ENCODE measurements at places on chromosomes 16 and 17.

- DNase-seq, result no peak
These were observed 205.9 kb downstream of the CBLN1 start for GRCh38 chr16:49075709-49076108.

DNA sequence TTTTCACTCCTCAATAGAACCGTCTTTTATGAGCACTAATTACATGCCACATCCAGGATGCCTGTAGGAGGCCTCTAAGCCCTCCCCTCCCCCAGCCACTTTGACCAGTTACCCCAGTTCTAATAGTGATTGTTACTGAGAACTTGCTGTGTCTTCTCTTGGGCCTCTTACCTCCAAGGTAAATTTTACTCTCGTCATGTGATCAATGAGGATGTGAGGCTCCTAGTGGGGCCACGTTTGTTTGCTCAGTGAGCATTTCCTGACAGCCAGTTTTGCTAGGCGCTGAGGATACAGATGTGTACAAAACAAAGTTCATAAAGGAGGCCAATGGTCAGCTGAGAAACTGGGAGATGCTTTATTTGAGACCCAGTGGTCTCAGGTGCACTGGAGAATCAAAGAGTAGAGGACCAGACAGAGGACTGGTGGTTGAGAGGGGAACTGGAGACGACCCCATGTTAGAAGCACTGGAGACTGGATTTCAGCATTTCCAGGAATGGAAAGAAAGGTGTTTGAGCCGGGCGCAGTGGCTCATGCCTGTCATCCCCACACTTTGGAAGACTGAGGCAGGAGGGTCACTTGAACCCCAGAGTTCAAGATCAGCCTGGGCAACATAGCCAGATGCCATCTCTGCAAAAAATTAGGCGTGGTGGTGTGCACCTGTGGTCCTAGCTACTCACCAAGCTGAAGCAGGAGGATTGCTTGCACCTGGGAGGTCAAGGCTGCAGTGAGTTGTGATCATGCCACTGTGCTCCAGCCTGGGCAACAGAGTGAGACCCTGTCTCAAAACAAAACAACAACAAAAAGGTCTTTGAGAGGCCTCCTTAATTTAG is 2.6 kb downstream of the ATP2C2 start:
- DNase-seq, result no peak

- no peak for DNase-seq
These were observed 59.8 kb downstream of the TIMM22 start for GRCh38 chr17:1056761-1057160.

- DNase-seq, result no peak
These were observed 253.3 kb downstream of the STX8 start for GRCh38 chr17:9322326-9322725.

DNA sequence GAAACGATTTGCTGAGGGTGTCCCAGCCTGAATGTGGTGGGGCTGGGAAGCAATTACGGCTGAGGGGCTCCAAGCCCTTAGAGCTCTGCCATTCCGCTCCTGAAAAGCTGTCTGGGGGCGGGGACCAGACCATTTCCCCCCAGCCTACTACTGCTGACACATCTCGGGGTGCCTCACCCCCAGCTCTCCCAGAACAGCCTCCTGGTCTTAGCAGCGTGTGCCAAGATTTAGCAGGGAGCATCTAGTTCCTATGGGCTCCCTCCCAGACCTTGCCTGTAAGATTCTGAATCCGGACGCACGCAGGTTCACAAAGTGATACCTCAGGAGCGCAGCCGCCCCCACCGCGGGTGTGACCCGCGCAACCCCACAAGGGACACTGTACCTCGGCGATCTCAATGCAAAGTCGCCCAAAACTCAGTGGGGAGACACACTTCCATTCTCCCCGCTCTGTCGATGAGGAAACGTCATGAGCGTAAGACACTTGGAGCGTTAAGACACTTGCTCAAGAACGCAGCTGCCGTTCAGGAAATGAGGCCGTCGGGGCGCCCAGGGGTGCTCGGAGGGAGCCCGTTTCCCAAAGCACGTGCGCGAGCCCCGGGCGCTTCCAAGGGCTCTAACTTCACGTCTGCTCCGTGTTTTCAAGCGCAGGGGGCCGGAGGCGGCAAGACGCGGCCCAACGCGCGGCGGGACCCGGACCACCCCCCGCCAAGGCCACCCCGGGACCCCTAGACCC is 629 bp downstream of the GEMIN4 start:
- no peak for DNase-seq

- no peak for DNase-seq
These were observed 135.2 kb upstream of the GSE1 start for GRCh38 chr16:85477801-85478363.

DNA sequence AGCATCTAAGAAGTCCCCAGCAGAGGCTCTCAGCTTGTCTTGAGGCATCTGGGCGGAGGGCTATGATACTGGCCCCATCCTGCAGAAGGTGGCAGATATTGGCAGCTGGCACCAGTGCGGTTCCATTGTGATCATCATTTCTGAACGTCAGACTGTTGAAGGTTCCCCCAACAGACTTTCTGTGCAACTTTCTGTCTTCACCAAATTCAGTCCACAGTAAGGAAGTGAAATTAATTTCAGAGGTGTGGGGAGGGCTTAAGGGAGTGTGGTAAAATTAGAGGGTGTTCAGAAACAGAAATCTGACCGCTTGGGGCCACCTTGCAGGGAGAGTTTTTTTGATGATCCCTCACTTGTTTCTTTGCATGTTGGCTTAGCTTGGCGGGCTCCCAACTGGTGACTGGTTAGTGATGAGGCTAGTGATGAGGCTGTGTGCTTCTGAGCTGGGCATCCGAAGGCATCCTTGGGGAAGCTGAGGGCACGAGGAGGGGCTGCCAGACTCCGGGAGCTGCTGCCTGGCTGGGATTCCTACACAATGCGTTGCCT is at the start of gene CIITA:
CIITA (plus strand) TSS at position 404 of the 543 bp plus-strand sequence; CDS start at position 533, 129 bp downstream.
- no peak for DNase-seq

GRCh38 chr16:51624080-51624775 is 473.2 kb upstream of the SALL1 start:
- no peak for DNase-seq

GRCh38 chr16:67034487-67034886 is 5.5 kb downstream of the CBFB start:
- no peak for DNase-seq

DNA sequence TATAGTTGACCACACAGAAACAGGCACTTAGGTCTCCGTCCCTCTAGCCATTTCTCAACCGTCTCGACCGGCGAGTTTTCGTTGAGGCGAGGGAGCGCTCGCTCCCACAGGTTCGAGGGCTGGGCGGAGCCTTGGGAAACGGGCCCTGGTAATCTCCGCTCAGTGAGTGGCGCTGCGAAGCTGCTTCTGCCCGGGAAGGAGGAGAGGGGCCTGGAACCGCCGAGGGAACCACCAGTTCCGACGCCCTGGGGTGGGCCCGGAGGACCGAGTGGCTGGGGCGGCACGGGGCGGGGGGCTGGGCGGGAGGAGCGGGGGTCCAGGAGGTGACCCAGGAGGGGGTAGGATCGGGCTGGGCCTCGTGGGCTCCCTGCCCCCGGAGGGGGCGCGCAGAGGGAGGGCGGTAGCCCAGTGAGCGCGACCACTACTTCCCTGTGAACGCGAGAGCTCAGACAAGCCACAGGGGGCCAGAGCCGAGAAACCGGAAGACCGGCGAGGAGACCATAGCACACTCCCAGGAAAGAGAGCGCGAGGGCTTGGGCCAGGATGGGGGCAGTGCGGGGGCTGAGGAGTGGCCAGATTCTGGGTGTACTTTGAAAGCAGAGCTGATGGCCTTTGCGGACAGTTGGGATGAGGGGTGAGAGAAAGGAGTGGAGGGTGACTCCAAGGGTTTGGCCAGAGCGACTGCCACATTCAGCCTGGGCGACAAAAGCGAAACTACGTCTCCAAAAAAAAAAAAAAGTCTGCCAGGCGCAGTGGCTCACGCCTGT is 29.9 kb upstream of the ARL4D start:
- DNase-seq, result no peak

- DNase-seq, result no peak
These were observed 204.0 kb downstream of the XYLT1 start for GRCh38 chr16:17266608-17267313.

GRCh38 chr17:81733507-81734404 is 21.7 kb downstream of the SLC25A10 start:
- DNase-seq, result no peak

GRCh38 chr17:8359769-8360168 is 16.7 kb downstream of the KRABD2 start:
- DNase-seq, result no peak

DNA sequence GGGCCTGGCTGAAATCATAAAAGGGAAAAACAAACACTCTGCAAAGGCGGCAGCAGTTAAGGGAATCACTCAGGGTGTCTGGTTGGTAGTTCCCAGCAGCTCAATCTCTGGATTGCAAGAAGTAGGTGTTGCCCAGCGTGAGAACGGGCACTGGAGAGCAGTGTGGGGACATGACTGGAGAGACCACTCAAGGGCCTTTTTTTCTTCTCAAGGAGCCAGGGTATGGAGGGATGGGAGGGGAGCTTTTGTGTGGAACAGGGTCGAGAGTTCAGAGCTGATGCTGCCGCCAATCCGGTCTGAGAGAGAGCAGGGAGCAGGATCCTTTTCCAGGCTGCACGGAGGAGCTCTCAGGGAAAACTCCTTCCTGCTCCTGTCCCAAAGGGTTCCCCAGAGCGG is 15.2 kb downstream of the SCNN1B start:
- no peak for DNase-seq

- DNase-seq, result no peak
These were observed 72.1 kb upstream of the FA2H start for GRCh38 chr16:74846714-74847113.

- DNase-seq, result no peak
These were observed 65.7 kb upstream of the BCAR1 start for GRCh38 chr16:75317101-75317522.

- no peak for DNase-seq
These were observed 42.2 kb upstream of the KIFC3 start for GRCh38 chr16:57844416-57845030.

GRCh38 chr16:56896244-56896643 is 31.2 kb downstream of the SLC12A3 start:
- no peak for DNase-seq

DNA sequence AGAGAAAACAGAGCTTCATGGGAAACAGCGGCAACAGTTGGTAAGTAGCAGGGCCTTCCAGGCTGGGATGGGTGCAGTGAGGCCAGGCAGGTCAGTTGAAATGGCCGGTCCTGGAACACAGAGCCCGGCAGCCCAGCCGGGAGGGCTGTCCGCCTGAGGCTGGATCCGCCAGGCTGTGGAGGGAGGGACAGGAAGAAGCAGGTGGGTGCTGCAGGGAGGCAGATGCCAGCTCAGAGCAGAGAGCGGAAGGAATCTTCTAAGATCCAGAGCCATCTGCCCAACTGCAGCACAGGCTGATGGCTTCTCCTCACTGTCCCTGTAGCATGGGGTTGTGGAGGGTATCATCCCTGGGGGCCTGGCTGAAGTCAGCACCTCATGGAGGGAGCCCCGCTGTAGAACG is 599 bp downstream of the RNF112 start:
- DNase-seq, result no peak

- DNase-seq, result no peak
These were observed 15.5 kb upstream of the SALL1 start for GRCh38 chr16:51166541-51166940.

- no peak for DNase-seq
These were observed 8.0 kb downstream of the SERPINF2 start for GRCh38 chr17:1750628-1751027.

DNA sequence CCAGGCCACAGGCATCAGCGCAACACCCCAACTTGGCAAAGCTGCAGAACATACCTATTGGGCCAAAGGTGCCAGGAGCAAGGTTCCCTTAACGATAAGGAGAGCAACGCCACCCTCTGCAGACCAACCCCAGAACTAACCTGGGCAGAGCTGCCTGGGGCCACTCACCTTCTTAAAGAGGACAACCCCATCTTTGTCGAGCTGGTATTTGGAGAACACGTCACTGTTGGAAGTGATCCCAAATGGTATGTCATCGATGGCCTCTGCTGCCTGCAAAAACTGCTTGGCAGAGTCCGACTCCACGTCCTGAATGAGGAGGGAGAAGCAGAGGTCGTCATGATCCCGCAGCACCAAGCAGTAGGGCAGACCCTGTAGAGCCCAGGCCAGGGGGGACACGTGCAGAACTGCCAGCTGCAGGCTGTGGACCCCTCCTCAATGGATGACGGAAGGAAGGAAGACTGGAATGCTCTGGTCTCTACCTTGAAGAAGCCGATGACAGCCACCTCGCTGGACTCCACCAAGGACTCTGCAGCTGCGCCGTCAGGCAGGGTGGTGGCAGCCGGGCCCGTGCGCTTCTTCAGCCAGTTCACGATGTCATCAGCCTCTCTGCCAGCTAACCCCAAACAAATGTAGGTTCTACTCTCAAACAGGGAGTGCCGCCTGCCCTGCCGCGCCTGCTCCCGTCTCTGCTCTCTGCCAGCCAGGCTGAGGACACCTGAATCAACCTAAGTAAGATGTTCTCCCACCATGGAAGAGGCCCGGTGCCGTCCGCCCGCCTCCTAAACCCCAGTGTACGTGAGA is 5.2 kb downstream of the P4HB start:
- DNase-seq, result no peak

DNA sequence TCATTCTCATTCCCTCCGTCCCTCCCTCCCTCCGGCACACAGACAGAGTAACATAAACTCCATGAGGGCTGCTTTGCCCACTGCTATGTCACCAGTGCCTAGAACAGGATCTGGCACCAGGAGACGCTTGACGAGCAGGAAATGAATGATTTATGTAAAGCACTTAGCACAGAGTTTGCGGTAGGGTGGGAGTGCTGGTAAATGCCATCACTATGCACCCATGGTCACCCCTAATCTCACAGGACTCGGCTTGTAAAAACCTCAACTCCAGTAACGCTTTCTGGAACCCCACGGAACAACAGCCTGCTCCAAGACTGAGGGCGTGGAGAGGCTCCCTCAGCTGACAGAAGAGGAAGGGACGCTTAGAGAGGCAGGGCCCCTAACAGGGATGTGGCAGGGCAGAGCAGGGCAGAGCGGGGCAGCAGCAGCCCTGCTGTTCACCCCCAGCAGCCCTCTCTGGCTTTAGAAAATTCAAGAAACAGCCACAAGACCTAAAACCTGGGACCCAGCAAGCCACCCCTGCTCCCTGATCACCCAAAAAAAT is 156.9 kb downstream of the C16orf78 start:
- no peak for DNase-seq

GRCh38 chr17:45976755-45977505 is 22.1 kb upstream of the STH start:
- no peak for DNase-seq

GRCh38 chr16:78127130-78127529 is 27.7 kb downstream of the WWOX start:
- no peak for DNase-seq

DNA sequence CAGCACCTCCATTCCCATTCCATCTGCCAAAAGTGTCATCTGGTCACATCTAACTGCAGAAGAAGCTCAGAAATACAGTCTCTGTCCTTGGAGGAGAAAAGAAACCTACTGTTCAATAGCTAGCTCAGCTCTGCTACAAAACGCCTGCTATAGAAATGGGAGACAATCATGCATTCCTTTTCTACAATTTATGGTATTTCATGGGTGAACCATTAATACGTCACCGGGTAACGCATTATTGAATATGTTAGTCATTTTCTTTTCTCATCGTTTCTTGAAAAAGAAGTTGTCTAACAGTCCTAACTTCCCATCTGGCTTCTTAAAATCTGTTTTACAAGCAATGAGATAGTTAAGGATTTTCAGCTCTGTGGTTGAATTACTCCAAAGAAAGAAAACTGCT is 496.7 kb upstream of the RBFOX1 start:
- no peak for DNase-seq
